ENCODE measurements at places on chromosomes 6 and 20. TPM values are rescaled to one million over a fixed set of nuclear protein-coding genes. Genes with fewer than 3 reads are reported as not detected.

Gene CTAGE9
- total RNA-seq = not detected

Gene DHX35
- 13.0 TPM for total RNA-seq

Gene ARMH2
- total RNA-seq = not detected

Gene MDFI
- total RNA-seq = 37.3 TPM

Gene NQO2
- 11.8 TPM for total RNA-seq

Gene ME1
- total RNA-seq = 12.8 TPM

Gene OXT
- total RNA-seq = not detected

Gene AIF1
- total RNA-seq = 25.0 TPM

Gene STMND1
- total RNA-seq = not detected

Gene NANP
- 3.7 TPM for total RNA-seq

Gene SLPI
- 431 TPM for total RNA-seq

Gene B3GALT4
- 14.0 TPM for total RNA-seq

Gene TAGAP
- total RNA-seq = 8.1 TPM

Gene ROS1
- not detected for total RNA-seq

Gene TMEM244
- not detected for total RNA-seq

Gene LY6G6F
- total RNA-seq = not detected

Gene SUMO4
- total RNA-seq = 3.9 TPM

Gene RIMS1
- total RNA-seq = 5.2 TPM

Gene MEI4
- total RNA-seq = not detected

Gene CYP24A1
- 5.9 TPM for total RNA-seq

Gene HRH3
- not detected for total RNA-seq

Gene MACROD2
- total RNA-seq = 12.5 TPM

Gene ALDH8A1
- total RNA-seq = not detected

Gene IP6K3
- 1.5 TPM for total RNA-seq

Gene PLTP
- 292 TPM for total RNA-seq

Gene NHLRC1
- 0.74 TPM for total RNA-seq

Gene PTCHD4
- not detected for total RNA-seq

Gene HCRTR2
- total RNA-seq = not detected

Gene CNBD2
- total RNA-seq = 2.7 TPM

Gene ANGPT4
- 0.98 TPM for total RNA-seq

Gene OVOL2
- 9.3 TPM for total RNA-seq

Gene GLP1R
- not detected for total RNA-seq

Gene NMBR
- total RNA-seq = not detected

Gene CLPSL1
- not detected for total RNA-seq

Gene OLIG3
- total RNA-seq = not detected

Gene DNAH8
- total RNA-seq = not detected

Gene WFDC6
- not detected for total RNA-seq

Gene ZKSCAN8
- 14.5 TPM for total RNA-seq

Gene MYCT1
- total RNA-seq = 8.3 TPM

Gene VGLL2
- total RNA-seq = not detected

Gene C6orf52
- not detected for total RNA-seq

Gene PRDM1
- 27.0 TPM for total RNA-seq

Gene PI16
- 88.6 TPM for total RNA-seq

Gene AARS2
- total RNA-seq = 13.3 TPM

Gene KAT14
- 11.5 TPM for total RNA-seq

Gene ZC3H12D
- 2.2 TPM for total RNA-seq

Gene UBD
- total RNA-seq = not detected

Gene DPPA5
- not detected for total RNA-seq

Gene TTK
- 2.5 TPM for total RNA-seq

Gene BPIFB4
- not detected for total RNA-seq

Gene NKAIN2
- total RNA-seq = not detected

Gene CYP21A2
- total RNA-seq = 9.3 TPM
